NCI-H69 (cell line): ENCODE measurements at places on chromosomes 4 and X.
A peak's percentile ranks its signal among the peaks of the same experiment; 100 is the strongest.

GRCh38 chrX:44431194-44431593 is 87.7 kb upstream of the EFHC2 start:
- DNase-seq = peak; percentile 22

- no peak for DNase-seq
Measured at GRCh38 chrX:45768666-45769236, 568.1 kb upstream of the DIPK2B start.

DNA sequence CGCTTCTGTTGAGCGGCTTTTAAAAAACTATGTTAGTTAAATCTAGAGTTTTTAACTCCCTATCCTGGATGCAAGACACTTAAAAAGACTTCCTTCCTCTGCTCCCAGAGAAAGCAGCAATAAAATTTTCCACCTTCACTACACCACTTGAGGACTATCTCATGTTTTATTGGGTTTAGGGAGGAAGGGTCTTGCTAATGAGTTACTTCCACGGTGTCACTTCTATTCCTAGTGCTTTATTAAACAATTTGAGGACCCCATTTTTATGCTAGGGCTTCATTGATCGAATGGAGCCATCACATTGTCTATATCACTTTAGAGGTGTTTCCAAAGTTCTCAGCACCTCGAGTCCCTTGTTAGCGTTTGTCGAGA is 3.7 kb upstream of the STIM2 start:
- no peak for DNase-seq

DNA sequence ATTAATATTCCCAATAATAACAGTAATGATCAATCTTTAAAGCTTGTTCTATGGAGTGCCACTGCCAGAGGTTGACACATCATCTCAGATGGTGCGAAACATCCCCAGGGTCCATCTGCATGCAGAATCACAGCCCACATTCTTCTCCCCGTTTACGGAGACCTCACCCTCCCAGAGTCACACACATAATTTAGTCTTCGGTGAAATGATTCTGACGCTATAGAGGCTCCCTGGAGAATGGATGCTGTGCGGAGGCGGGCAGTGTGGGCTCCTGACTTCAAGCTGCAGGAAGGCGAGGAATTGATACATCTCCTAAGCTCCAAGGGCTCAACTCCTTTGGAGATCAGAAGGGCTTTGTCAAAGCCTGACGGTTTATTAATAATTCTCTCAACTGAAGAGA is 11.0 kb upstream of the ARHGAP36 start:
- DNase-seq = no peak

DNA sequence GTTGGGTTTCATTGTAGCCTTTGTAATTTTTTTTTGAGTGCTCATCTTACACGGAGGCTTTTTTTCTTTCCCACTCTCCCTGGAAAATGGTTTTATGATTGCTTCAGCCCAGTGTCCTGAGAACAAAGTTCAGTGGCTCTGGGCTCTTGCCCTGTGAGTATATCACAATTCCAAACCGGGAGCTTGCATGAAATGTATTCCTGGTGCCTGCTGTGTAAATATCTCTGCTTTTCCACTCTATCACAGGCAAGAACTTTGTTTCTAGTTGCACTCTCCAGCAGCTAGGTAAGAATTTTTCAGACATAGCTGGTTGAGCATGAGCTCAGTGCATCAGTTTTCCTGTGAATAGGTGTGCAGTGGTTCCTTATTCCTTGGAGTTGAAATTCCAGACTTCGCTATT is 60.8 kb downstream of the SUPT20HL2 start:
- DNase-seq = no peak

DNA sequence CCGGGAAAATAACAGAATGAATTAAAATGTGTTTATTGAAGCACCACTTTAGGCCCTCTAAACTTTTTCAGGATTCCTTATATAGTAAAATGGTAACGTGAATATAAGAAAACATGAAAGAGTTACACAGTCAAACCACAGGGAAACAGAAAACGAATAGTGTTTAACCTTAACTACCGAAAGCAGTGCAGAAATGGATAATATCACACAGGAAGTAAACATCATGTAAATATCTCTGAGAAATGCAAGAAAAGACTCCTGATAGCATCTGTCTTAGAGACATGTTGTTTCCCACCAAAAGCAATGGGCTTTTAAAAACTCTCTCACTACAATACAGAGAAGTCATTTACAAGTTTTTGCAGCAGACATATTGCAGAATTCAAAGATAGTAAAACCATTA is 323.9 kb upstream of the CXXC4 start:
- no peak for DNase-seq

GRCh38 chrX:48711162-48711928 is 14.8 kb downstream of the SUV39H1 start:
- DNase-seq = no peak

DNA sequence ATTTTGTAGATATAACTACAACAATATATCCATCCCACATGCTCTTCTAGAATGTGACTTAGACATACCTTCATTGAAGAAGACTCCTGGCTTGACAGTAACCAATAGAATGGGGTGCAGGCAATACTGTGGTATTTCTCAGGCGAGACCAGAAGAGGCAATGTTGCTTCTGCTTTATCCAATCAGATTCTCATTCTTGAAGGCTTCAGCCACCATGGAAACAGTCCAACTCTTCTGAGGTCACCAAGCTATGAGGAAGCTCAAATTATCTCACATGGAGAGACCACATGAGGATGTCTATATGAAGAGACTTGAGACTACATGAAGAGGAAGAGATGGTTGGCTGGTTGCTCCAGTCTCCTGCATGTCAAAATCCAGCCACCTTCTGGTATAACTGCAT is 469.9 kb downstream of the PCDH10 start:
- DNase-seq = no peak

DNA sequence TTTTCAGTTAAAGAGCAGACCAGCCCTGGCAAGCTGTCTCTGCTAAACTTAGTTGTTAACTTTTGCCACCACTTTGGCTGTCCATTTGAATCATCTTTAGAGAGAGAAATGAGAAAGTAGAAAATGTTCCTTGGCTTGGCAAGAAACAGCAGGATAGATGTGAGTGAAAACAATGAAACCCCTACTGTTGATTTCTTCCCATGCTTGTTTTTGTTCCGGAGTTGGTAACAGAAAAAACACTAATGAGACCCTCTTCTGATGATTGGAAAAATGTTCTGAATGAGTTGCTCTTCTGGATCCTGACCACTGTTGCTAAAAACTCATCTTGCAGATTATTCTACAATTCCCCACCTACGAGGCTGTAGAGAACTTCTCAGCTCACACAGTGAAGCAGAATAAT is 203.3 kb downstream of the MAPK10 start:
- DNase-seq = no peak

DNA sequence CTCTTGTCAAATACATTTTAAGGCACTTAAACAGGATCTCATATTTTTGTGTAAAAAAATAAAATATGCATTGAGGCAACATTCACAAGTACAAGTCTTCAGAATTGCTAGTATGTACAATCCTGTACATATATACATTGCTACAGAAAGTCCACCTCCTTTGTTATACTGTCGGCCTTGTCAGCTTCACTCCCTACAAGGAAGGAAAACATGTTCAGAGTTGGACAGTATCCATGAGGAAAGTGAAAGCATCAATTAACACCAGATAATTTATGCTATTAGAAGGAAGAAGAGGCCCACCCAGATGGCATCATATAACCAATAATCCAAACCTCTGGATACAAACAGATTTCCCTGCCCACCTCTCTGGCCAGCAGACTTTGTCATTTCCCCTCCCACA is 42.0 kb downstream of the REELD1 start:
- DNase-seq = peak; percentile 85

DNA sequence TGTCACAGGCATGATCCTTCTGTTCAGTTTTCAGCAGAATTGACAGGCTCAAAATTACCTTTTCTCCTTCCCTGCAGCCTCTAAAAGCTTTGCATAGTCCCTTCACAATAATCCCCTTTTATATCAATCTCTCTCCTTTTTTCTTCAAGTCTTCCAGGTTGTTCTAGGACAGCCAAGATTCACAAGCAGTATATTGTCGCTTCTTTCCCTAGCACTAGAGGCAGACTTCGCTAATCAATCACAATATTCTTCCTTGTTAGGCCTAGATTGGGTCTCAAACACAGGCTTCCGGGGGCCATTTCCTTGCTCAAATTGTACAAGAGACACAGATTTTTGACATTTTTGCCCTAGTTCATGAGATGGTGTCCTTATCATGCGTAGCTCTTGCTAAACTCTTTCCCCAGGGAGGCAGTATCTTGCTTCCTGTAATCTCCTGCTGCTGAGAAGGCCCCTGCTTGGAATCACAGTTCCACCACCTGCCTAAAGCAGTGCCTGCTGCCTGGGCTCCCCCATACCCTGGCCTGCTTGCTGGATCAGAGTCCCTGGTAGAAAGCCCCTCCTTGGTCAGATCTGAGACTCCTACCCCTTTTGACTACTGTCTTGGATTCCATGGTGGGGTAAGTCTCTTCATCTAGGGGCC is 57.3 kb downstream of the DMP1 start:
- DNase-seq = no peak

GRCh38 chrX:140360284-140360683 is 144.6 kb downstream of the SOX3 start:
- DNase-seq = peak; percentile 48

DNA sequence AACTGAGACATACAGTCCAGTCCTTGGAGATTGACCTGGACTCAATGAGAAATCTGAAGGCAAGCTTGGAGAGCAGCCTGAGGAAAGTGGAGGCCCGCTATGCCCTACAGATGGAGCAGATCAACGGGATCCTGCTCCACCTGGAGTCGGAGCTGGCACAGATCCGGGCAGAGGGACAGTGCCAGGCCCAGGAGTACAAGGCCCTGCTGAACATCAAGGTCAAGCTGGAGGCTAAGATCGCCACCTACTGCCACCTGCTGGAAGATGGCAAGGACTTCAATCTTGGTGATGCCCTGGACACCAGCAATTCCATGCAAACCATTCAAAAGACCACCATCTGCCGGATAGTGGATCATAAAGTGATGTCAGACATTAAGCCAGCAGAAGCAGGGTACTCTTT is 20.4 kb upstream of the FRMPD3 start:
- peak; percentile 69 for DNase-seq

- no peak for DNase-seq
Measured at GRCh38 chr4:140211693-140212092, 57.7 kb upstream of the MAML3 start.

DNA sequence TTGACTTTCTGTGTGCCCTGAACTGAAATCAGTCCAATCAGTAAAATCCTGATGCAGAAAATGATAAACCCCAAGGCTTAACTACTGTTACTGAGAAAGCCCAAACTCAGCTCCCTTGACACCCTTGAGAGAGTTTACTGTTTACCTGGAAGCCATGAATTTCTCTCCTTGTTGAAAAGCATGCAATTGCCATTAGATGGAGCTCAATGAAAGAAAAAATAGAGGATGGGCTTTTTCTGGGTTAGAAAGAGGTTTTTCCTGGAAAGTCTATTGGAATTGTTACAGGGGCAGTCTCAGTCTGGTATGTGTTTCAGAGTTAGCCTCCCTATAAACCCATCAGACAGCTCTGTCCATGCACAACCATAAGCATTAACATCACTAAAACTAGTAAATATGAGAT is 66.4 kb upstream of the C4orf54 start:
- DNase-seq = peak; percentile 9

DNA sequence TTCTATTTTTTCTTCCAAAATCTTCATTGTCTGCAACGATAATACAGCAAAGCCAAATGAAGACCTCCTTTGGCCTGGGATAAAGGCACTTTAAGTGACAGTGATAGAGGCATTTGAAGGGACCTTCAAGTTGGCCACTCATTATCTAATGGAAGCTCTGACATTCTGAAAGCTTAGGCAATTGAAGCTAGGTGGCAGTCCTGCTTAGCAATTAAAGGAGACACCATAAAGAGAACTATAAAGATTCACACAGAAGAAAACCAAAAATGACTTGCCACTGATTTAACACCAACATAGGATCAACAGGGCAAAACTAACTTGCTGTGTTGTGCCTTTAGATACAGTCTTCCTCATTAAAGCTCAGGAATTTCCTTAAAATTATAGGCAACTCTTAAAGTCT is 103.3 kb upstream of the TSPAN7 start:
- DNase-seq = peak; percentile 0

DNA sequence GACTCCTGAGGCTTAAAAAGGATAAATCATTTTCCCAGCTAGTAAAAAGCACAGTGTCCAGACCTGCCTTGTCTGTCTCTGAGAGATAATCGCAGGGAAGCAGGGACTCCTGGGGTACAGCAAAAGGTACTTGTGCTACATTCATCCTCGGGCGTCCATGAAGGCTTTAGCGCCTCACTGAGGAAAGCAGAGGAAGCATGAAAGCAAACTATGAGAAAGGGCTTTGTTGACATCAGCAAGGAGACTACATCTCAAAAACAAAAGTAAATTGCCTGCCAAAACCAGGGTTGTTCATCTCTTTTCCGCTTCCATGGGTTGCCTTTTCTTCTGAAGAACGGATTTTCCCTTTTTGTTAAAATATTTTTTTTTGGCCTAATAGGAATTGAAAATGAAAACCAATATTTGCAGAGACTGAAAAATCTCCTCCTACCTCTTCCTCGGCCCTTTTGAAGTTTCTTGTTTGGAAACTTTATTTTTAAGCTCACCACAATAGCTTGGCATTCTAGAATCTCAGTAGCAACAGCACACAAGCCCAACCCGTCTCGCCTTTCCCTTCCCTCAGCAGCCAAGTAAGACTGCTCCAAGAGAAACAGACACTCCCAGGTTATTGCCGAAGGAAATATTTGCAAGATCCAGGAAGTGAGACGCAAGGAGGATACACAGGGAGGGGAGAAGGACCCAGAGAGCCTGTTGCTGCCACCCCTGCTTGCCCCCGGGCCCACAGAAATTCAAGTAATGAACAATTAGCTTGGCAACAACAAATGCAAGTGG is 148.3 kb upstream of the DGKK start:
- no peak for DNase-seq

DNA sequence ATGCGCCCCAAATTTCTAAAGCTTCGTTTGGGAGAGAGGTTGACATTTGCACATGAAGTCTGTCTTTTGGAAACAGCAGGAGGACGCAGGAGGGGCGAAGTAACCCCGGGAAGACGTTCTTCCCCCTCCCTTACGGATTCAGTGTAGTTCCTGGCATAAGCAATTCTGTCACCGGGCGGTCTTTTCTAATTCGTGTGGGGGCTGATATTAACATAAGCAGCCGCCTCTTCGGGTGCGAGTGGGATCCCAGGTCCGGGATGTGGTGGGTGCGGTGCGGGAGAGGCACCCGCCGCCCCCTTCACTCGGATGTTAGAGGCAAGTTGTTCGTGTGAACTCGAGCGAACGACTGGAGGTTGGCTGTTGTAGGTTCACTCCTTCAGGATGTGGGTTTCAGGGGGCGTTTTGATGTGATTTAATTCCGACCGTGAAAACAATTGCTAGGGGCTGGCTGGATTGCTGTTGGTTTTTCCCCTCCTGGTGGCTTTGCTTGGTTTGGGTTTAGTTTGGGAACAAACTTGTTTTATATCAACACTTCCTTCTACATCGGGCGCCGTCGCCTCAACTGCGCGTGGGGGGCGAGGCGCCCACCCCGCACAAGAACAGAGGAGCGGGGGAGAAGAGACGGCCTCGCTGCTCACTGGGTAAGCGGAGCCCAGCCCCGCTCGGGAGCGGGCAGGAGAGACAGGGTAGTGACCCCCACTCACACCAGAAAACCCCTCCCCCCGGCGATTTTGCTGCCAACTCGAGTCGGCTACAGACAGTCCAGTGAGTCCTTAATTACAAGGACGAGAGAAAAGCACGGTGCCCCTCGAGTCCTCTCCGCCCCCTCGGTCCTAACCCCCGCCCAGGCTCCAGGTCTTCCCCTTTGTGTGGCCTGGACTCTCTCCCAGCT is 2.9 kb upstream of the LEF1 start:
- DNase-seq = peak; percentile 89

- peak; percentile 69 for DNase-seq
Measured at GRCh38 chr4:53015681-53016080, 153.6 kb downstream of the RASL11B start.
